Stimulated activated CD4-positive, alpha-beta T cell treated with anti-CD3 and anti-CD28 coated beads, Interleukin-15, amount 100 ng/mL, for 1 hour (primary cell): ENCODE measurements at places on chromosomes 2 and 18.

DNA sequence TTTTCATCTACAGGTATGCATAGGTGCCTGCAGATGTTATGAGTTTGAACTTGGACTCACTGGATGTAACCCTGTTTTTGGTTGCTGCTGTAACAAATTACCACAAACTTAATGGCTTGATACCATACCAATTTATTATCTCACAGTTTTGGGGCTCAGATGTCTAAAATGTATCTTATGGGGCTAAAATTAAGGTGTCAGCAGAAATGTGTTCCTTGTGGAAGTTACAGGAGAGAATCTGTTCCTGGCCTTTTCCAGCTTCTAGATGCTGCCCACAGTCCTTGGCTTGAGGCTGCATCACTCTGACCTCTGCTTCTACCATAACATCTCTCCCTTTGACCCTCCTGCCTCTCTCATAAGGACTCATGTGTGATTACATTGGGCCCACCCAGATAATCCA lies 47.6 kb downstream of the POLE4 start:
- no peak for DNase-seq

GRCh38 chr2:61631321-61631720 lies 93.2 kb upstream of the XPO1 start:
- DNase-seq: no peak

- no peak for DNase-seq
Measured at GRCh38 chr2:119692954-119693353, 14.0 kb downstream of the TMEM177 start.

- DNase-seq: no peak
Measured at GRCh38 chr2:168499500-168499899, 43.4 kb downstream of the CERS6 start.

- no peak for DNase-seq
Measured at GRCh38 chr2:11896386-11896785, 150.0 kb downstream of the LPIN1 start.

GRCh38 chr18:21118806-21119205 lies 7.2 kb upstream of the ROCK1 start:
- no peak for DNase-seq

- no peak for DNase-seq
Measured at GRCh38 chr2:220572385-220572784, 945.0 kb downstream of the SLC4A3 start.

DNA sequence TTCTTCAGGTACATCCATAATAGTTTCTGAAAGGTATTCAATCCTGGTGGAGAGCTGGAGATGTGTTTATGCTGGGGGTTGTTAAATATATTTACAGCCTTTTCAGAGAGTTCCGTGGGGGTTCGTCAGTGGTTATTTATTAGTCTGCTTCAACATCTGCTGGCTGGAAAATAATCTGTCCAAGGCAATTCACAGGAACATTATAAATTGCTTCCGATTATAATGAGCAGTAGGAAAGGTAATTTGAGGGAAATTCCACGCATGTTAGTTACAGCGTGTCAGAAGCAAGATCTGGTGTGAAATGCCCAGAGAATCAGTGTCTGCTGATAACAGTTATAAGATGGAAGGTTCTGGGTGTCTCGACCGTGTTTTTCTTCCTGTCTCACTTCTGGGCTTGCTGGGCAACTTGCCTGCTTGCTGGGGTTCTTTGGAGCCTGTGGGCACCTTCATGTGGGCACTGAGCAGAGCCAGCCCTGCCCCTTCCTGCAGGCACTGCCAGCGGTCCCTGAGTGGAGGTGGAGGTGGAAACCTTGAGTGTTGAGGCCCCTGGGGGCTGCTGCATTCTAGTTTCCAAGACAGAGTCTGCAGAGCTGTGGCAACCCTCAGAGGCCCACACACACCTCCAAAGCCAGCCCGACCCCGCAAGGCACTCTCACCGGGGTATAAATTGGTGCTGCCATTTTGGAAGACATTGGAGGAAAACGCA lies 185.7 kb downstream of the FAM210A start:
- no peak for DNase-seq

DNA sequence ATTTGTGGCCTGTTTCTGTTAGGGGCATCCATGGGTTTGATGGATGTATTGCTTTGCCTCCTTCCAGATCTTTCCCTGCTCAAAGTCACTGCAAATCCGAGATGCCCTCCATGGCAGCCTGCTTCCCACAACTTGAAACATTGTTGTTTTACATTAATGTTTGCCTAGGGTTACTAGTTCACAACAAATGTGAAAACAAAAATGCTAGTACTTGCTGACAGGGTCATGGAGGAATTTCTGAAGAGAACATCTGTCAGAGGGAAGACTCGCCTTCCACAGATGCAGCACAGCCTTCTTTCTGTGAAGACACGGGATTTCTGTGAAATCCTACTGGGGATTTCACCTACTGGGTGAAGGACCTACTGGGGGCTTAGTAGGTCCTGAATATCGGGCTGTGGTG lies 260.0 kb upstream of the FN1 start:
- DNase-seq: no peak

GRCh38 chr2:103179798-103180197 lies 418.0 kb downstream of the TMEM182 start:
- no peak for DNase-seq

DNA sequence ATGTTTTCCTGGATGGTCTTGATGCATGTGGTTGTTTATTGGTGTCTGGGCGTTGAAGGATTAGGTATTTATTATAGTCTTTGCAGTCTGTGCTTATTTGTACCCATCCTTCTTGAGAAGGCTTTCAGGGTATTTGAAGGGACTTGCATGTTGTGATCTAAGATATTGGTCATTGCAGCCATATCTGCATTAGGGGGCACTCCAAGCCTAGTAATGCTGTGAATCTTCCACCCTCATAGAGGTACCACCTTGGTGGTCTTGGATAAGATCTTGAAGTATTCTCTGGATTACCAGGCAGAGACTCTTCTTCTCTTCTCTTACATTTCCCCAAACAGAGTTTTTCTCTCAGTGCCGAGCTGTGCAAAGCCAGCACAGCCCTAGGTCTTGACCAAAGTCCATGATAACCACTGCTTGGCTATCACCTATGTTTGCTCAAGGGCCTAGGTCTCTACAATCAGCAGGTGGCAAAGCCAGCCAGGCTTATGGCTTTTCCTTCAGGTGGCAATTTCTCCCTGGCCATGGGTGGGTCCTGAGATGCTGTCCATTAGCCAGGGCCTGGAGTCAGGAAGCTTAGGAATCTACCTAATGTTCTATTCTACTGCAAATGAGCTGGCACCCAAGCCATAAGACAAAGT lies 15.4 kb upstream of the PPP1R1C start:
- DNase-seq: no peak

GRCh38 chr2:198639580-198639979 lies 818.2 kb downstream of the SATB2 start:
- DNase-seq: no peak

DNA sequence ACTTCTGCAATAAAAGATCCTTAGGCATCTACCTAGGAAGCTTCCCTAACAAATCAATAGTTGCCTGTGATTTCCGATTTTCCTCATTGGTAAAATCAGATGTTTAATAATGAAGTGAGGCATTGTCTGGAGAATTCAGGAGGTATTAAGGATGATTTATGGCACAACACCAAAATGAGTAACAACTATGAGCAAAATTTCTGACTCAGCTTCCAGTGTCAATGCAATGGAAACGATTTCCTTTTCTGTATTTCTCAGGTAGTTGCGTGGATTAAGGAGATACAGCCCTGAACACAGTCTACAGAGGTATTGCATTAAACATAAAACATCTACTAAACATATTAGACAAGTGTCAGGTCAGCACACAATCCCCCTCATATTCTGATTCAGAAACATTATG lies 99.5 kb downstream of the EPB41L3 start:
- no peak for DNase-seq

DNA sequence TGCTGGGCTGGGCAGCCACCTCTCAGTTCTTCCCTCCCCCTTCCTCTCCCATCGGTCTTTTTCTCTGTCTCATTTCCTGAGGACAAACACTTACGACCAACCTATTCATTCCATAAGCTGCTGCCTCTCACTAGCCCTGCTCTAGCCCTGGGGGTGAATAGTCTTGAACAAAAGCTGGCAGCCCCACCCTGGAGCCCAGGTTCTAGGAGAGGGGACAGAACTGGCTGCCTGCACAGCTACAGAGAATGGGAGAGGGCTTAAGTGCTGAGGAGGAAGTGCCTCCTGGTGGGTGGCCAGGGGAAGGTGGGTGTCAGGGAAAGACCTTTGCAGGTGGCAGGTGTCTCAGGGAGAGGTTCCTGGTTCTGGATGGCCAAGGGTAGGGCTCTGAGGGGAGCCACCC lies 22.8 kb downstream of the ANO7 start:
- no peak for DNase-seq

GRCh38 chr2:240561325-240561971 lies 1.3 kb downstream of the DUSP28 start:
- no peak for DNase-seq

- DNase-seq: no peak
Measured at GRCh38 chr2:86398500-86399474, 42.4 kb upstream of the KDM3A start.

DNA sequence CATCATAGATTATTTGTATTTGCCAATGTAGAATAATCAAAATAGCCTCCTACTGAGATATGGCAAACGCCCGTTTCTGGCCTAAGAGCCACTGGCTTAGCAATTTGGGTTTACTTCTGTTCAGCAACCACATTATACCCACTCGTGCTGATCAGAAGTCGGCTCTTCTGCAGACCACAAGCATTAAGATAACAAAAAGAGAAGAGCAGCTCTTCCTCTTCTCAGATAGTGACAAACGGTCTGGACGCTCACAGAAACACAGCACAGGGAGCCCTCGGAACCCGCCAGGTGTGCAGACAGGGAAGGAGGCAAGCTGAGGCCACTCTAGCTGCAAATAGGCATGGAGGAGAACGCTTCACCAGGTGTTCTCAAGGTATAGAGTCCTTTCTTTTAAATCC lies 164.0 kb downstream of the HDAC4 start:
- no peak for DNase-seq

GRCh38 chr2:101832114-101832513 lies 134.6 kb downstream of the MAP4K4 start:
- no peak for DNase-seq

GRCh38 chr2:221671515-221671914 lies 99.4 kb upstream of the EPHA4 start:
- DNase-seq: no peak

- no peak for DNase-seq
Measured at GRCh38 chr2:38863061-38863695, 12.6 kb downstream of the DHX57 start.

GRCh38 chr2:66866331-66867062 lies 431.6 kb downstream of the MEIS1 start:
- DNase-seq: no peak

- DNase-seq: no peak
Measured at GRCh38 chr2:237884681-237885080, 25.3 kb downstream of the RAMP1 start.

DNA sequence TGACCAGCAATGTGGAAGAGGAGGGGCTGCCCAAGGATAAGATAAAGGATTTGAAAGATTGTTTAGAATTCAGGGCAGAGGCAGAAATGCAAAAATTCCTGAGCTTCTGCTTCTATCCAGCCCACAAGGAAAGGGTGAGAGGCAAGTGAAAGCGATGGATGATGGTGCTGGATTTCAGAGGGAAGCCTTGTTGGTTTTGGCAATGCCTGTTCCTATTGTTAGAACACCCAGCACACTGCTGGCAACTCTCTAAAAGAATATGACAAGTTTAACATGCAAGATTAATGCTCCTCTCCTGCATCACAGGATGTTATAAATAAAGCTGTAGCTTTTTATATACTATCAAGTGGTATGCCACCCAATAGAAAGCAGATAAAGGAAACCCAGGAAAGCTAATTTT lies 92.6 kb downstream of the ZNF385B start:
- no peak for DNase-seq

DNA sequence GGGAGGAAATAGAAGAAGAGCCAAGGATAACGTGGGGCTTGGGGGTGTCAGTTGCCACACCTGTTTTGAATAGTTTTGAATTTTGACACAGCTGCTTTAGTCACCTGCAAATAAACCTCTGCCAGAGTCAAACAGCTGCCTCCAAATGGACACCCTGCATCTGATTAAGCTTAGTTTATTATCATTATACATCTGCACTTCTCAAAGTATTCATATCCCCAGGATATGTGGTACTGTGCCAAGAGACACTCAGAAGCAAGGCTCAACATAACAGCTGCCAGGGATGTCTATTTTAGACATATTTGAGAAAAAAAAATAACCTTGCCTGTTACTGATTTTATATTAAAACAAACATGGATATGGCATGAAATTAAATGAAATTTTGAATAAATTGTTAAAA lies 122.5 kb upstream of the WDR75 start:
- DNase-seq: no peak

DNA sequence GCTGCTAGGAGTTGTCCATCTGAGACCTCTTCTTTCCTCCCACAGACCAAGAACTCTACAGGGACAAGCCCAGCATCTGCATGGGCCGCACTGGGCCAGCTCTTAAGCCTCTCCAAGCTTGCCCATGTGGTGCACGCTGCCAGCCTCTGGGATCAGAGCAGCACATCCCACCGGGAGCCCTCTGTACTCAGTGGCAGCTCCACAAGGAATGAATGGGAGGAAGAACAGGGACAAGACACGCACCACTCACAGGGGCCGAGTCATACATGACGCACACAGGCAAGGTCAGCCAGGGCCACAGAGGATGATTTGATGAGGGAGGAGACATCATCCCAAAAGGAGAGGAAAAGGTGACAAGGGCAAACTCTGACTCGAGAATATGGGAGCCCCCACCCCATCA lies 268.3 kb downstream of the KLHL29 start:
- DNase-seq: no peak

DNA sequence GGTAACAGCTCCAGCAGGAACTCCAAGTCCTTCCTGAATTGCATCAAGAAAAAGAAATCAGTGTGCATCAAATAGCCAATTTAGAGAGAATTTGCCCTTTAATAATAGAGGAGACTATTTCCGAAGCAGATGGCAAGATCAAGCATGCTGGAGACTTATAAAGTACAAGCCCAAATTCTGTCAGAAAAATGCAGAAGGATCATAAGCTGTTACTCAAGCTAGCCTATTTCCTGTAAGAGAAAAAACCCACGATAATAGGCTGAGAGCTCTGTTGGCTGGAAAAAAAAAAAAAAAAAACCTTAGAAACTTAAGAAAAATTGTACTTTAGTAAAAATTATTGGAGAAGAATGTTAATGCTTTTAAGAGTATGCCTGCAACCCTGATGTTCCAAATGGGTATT lies 24.4 kb upstream of the ITM2C start:
- DNase-seq: no peak

- no peak for DNase-seq
Measured at GRCh38 chr2:201049455-201049854, 22.0 kb downstream of the HYCC2 start.

DNA sequence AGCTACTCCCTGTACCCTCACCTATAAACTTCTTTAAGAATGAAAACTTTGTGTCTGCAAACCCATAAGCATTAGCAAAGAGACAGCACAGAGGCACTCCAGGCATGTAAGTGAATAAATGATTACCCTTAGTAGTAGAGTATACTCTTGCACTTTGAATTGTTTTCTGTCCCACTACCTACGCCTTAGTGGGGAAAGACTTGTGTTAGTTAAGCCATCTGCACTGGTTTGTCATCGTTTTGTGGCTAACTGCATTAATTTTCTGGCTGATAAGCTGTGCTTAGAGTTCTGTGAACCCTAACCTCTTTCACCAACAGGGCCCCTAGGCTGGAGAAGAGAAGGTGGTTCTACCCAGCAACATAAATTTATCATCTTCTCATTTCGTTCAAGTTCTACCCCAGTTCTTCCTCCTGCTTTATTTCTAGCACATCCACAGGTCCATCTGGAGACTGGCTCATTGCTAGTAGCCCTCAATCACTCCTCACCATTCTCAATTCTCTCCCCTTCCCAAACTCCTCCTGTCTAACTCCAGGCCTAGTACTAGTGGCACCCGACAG lies 710 bp downstream of the LMAN2L start:
- DNase-seq: no peak

GRCh38 chr2:101617796-101618195 lies 79.7 kb upstream of the MAP4K4 start:
- no peak for DNase-seq
